ENCODE measurements at places on chromosomes 1 and 21.

GRCh38 chr1:25255706-25256577, 8.7 kb upstream of the RSRP1 start:
- no peaks in the 10 kb centered on the region for H3K36me3 ChIP-seq
- H3K4me3 ChIP-seq: no peak overlapping the region
- H3K27ac ChIP-seq: no peak overlapping the region

DNA sequence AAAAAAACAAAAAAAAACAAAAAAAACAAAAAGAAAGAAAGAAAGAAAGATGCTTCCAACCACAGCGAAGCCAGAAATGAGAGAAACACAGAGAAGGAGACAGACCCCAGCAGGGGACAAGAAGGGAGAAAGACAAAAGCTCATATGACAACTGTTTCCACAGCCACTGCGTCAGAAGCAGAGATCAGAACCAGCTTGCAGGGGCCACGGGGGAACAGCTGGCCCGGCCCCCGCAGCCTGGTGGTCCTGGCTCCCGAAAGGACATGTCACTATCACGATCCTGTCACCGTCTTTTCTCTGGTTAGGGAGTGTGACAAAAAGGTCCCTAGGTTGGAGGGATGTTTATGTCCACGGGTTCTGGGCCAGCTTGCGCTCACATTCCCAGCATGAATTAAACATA, 60.7 kb downstream of the ACOT7 start:
- no peak overlapping the region for H3K4me3 ChIP-seq
- no peaks in the 10 kb centered on the region for H3K36me3 ChIP-seq
- H3K27me3 ChIP-seq: no peaks in the 10 kb centered on the region

DNA sequence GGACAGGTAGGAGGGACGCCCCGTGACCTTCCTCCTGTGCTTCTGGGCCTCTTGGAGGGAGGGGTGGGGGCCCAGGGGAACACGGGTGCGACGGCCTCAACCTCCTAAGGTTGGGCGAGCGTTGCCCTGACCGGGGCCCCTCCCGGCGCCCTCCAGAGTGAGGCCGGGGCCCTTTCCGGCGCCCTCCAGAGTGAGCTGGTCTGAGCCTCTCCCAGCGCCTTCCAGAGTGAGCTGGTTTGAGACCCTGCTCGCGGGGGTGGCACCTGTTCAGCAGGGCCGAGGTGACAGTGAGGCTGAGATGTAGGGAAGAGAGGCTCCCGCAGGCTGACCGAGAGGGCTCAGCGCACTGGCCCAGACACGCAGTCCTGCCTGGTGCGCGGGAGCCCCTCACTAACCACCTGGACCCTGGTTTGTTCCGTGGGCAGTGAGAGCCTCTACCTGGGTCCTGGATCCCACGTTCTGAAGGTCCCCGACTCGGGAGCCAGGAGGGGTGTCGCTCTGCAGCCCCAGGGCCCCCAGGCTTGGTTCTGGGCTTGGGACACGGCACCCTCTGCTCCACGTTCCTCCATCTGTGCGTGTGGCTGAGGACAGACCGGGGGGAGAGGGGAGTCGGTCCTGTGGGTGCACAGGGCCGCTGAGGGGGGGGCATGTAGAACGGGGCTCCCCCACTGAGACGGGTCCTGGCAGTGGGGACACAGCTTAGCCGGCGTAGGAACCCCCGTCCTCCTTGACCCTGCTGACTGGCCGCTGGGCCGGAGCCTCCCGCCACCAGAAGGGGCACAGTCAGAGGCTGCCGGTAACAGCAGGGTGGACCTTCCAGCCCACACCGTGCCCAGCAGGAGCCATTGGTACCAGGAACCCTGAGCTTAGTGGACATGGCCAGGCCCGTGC, 1.4 kb downstream of the COL6A1 start:
- peak overlapping the region; percentile 54 for H3K27ac ChIP-seq
- peaks cover 15% of the 10 kb centered on the region for H3K36me3 ChIP-seq
- no peaks in the 10 kb centered on the region for H3K27me3 ChIP-seq
- peak overlapping the region; percentile 80 for H3K4me3 ChIP-seq

DNA sequence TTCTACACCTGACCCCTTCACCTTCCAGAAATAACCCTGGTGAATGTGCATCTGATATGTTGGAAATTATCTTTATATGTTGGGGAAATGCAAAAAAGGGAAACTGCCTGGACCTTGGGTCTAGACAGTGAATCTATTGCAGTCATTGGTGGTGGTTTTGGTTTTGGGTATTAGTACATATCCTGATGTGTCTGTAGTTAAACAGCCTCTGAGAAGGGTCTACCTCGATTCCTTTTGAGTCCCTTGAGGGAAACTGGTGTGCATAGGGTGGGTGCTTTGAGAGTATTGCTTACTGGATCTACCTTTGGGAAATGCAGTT, 127.3 kb upstream of the KIAA0040 start:
- no peak overlapping the region for H3K27ac ChIP-seq
- H3K27me3 ChIP-seq: peaks cover 13% of the 10 kb centered on the region

GRCh38 chr1:175477786-175478185, 265.6 kb downstream of the TNR start:
- no peak overlapping the region for H3K27ac ChIP-seq
- H3K4me1 ChIP-seq: no peaks in the 10 kb centered on the region
- no peaks in the 10 kb centered on the region for H3K36me3 ChIP-seq
- no peak overlapping the region for H3K4me3 ChIP-seq

DNA sequence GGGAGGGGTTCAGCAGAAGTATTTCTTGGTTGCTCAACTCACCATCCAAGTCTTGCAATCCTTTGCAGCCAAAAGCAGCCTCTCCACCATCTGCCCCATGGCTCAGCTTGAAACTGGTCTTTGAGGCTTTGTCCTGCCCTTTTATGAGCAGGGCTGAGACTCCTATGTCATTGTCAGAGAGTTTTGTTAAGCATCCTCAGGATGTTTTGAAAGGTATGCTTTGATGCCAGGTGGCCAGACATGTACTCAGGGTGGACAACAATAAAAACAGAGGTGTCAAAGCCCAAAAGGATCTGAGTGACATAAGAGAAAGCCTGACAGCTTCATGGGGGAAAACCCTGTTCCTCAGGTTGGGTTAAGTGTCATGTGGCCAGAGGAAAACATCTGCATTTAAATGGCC, 310.5 kb downstream of the PRDM2 start:
- no peak for DNase-seq
- H3K27ac ChIP-seq: no peak overlapping the region

DNA sequence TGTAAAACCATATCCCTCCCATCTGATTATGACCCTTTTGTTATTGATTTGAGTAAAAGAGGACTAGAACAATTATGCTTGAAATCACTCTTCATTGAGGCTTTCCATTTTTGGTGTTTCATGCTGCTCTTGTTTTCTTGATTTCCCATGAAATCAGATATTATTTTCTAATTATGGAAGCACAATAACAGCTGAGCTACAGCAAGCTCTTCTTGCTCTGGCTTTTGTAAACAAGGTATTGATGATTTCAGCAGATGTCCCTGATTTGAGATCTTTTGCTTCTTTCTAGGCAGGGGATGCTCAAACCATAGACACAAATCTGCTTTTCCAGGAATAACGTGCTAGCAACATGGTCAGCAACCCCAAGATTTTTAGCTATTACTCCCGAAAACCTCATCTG, 607.8 kb downstream of the NCAM2 start:
- no peaks in the 10 kb centered on the region for H3K27me3 ChIP-seq
- H3K4me3 ChIP-seq: no peak overlapping the region
- H3K4me1 ChIP-seq: peaks cover 14% of the 10 kb centered on the region
- H3K36me3 ChIP-seq: no peaks in the 10 kb centered on the region
- H3K27ac ChIP-seq: no peak overlapping the region

DNA sequence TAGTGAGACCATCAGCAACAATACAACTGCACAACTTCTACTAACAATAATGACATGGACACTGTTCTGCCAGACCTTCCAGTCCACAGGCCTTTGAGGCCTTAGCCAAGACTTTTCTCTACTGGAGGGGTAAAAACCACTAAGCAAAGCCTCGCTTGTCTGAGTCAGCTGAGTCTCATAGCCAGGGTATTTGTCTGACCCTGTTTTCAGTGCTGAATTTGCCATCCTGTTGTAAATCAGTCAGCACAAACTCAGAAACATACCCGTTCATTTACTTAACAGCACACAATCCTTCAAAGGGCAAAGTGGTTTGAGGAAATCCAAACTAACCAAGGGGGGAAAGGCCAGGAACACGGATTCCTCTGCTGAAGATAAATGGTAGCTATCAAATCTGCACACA, 537.8 kb downstream of the SMYD3 start:
- DNase-seq: no peak
- no peaks in the 10 kb centered on the region for H3K27me3 ChIP-seq
- no peaks in the 10 kb centered on the region for H3K36me3 ChIP-seq
- peak overlapping the region; percentile 46 for H3K27ac ChIP-seq
- H3K4me1 ChIP-seq: peaks cover 10% of the 10 kb centered on the region
